ENCODE measurements at places on chromosomes 2 and 18.

DNA sequence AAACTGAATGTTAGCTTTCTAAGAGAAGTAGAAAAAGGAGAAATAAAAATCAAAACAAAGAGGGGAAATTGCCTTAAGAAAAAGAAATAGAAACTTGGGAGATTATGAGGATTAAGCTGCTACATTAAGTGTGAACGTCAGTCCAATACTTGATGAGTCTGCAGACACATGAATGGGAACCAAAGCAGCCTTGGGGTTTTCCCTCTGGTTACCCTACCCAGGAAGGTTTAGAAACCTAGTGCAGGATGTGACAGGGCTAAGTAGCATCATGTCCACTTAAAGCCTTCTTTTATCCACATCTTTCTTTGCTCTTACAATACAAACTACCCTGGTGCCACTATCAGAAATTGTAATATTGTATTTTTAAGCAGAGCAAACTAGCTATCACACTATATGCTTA, 22.3 kb downstream of the SLC35F5 start:
- no peak for DNase-seq

DNA sequence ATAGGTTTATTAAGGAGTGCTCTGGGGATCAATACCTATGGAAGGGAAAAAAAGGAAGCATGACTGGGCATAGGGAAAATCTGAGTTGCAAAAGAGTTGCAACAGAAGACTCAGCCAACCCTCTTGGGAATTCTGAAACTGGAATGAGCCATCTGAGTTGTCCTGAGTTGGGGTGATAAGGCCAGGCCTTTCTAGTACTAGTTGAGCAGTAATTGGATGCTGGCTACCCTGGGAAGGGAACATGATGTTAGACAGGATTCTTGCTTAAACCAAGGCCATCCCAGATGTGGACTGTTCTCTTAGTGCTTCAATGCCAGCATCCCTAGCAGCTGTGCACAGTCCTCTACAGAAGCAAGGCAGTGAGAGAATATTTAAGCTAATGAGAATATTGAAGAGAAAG, 348.8 kb upstream of the GULP1 start:
- DNase-seq: no peak

GRCh38 chr18:36441426-36442240, 144.1 kb downstream of the FHOD3 start:
- DNase-seq: no peak

GRCh38 chr2:239758279-239758877, 266.8 kb downstream of the NDUFA10 start:
- no peak for DNase-seq

- no peak for DNase-seq
Observed at GRCh38 chr2:73614997-73615396, 27.2 kb downstream of the NAT8 start.

DNA sequence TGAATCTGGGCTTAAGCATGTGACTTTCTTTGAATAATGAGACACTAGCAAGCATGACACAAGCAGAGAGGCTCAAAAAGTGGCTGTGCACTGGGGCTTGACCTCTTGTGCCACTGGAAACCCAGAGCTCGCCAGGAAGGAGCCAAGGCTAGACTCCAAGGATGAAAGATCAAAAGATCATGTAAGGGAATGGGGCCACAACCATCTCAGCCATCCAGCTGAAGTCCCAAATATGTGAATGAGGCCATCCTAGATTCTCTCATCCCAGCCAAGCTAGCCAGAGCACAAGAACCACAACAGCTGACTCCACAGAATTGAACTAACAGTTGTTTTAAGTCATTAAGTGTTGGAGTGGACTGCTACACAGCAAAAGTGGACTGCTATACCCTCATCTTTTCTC, 288.1 kb downstream of the CCDC178 start:
- DNase-seq: no peak

DNA sequence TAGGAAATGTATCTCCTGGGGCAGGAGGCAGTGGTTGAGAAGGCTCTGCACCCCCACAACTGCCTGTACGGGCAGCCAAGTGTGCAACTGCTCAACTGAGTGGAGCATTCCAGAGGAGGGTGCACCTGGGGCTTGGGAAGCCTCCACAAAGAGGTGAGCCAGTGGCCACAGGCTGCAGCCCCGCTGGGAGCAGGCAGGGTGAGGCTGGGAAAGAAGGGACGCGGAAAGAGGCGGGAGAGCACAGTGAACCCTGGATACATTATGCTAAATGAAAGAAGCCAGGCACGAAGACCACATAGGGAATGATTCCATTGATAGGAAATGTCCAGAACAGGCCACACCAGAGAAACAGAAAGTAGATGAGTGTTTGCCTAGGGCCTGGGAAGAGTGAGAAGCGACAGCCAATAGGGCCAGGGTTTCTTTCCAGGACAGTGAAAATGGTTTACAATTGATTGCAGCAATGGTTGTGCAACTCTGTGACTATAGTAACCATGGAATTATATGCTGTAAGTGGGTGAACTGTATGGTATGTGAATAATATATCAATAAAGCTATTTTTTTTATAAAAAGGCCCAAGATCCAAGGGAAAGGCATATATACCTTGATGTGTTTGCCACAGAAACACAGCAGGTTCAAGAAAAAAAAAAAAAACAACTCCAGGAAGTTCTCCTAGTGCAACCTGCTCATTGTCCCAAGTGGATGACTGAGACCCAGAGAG, 82.4 kb downstream of the DDX1 start:
- DNase-seq: no peak

GRCh38 chr18:11320986-11321385, 171.6 kb upstream of the PIEZO2 start:
- no peak for DNase-seq

- no peak for DNase-seq
Observed at GRCh38 chr2:136075476-136075875, 42.5 kb downstream of the CXCR4 start.

DNA sequence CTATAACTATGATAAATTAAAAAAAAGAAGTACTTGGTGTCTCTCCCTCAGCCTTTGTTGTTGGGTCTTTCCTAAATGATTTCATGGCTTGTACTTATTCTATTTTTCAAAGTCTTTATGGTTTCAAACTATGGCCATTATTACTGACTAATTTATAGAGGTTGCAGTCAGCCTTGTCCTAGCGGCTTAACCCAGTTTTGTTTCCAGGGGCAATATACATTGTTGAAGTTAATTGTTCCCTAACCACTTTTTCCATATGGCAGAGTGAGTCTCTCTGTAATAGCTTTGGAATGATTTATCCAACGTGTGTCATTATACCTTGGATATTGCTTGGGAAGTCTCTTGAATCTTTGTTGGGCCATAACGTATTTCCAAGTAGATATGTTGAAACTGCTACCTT, 408.8 kb downstream of the HRH4 start:
- no peak for DNase-seq

- DNase-seq: no peak
Observed at GRCh38 chr2:168064011-168064998, 183.1 kb downstream of the STK39 start.

- no peak for DNase-seq
Observed at GRCh38 chr2:234954551-234954992, 2.8 kb downstream of the SH3BP4 start.

DNA sequence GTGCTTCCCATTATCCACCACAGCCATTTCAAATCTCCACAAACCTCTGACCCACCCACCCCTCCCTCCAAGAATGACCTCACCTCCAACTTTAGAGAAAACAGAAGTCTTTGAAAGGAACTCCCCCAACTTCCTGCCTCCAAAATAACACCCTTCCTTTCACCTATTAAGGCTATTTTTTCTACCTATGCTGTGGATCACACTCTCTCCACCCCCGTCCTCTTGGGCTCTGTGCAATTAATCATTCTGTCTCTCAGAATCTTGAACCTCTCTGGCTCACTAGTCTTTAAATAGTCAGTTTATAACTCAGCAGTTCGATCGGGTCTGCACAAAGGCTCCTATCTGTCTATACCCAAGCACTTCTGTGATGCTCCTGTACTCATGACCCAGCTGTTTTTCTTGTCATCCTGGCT, 37.3 kb upstream of the XPO1 start:
- DNase-seq: no peak

DNA sequence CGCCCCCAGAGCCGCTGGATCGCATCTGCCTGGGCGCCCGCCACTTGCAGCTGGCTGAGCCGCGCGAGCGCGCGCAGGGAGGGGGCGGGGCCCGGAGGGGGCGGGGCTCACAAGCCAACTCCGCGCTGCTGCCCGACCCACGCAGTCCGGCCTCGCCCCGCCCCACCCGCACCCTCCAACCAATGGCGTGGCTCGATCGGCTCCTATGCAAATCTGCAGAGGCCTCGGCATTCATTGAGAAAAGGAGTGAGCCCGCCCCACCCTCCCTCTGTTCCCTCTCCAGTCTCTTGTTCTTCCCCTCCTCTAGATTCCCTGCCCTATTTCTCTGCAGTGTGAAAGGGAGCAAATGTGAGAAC, at the start of gene ALK:
Gene ALK, minus strand, starts transcription at position 27 of the 356 bp plus-strand sequence. CDS start 927 bp downstream, outside the sequence.
- DNase-seq: peak; percentile 13

DNA sequence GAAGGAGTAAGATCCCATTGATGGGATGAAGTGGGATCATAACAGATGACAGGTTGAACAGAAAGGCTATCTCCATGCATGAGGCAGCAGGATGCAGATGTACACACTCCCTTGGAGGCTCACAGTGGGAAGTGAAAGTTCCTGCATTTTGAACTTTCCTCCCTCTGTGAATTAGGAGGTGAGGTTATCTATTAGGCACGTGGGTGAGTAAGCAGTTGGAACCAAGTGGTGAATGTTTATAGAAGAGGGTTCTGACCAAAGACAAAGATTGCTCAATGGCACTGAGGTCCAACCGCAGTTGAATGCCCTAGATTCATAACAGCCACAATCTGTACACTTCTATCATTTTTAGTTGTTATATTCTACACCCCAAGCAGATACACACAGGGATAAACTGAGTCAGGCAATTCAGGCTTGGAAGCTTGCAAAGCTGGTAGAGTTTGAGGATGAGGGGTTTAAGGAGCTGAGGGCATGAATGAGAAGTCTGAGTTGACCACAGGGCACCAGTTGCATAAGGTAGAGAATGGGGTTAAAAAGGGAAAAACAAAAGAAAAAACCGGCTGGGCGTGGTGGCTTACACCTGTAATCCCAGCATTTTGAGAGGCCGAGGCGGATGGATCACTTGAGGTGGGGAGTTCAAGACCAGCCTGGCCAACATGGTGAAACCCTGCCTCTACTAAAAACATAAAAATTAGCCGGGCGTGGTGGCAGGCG, 7.1 kb upstream of the KCMF1 start:
- no peak for DNase-seq

DNA sequence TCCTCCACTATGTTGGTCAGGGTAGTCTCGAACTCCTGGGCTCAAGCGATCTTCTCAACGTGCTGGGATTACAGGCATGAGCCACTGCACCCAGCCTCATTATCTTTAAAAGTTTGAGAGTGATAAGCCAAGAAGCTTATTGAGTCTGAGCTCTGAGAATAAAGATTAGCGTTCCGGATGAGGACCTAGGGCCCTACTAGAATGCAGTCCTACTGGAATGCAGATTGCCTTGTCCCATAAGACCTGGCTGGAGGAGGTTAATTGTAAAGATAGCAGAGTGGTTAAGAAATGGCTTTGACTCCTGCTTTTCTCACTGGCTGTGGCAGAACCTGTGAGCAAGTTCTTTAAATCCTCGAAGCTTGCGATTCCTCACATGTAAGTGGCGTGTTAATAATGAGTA, 4.0 kb downstream of the VWA3B start:
- no peak for DNase-seq

GRCh38 chr2:48574353-48575287, 43.0 kb upstream of the GTF2A1L start:
- no peak for DNase-seq

- no peak for DNase-seq
Observed at GRCh38 chr2:165055082-165055851, 99.9 kb upstream of the SLC38A11 start.

- no peak for DNase-seq
Observed at GRCh38 chr2:19226871-19227270, 131.6 kb downstream of the OSR1 start.

- DNase-seq: no peak
Observed at GRCh38 chr2:220144411-220144810, 517.0 kb downstream of the SLC4A3 start.

DNA sequence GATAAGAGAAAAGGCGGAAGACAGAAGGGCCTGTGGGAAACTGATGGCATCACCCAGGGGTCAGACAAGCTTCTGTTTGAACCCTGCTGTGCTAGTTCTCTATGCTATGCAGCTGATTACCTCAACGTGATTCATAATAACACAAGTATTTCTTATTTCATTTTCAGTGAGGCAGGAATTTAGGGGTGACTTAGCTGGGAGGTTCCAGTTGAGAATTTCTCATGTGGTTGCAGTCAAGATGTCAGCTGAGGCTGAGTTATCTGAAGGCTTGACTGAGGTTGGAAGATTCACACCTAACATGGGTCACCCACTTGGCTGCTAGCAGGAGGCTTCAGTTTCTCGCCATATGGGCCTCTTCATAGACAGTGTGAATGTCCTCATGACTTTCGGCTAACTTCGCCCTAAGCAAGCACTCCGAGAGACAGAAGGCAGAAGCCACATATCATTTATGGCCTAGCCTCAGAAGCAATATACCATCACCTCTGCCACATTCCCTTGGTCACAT, 34.0 kb upstream of the TMEM131 start:
- DNase-seq: no peak

GRCh38 chr2:40548521-40548920, 96.6 kb upstream of the SLC8A1 start:
- no peak for DNase-seq

DNA sequence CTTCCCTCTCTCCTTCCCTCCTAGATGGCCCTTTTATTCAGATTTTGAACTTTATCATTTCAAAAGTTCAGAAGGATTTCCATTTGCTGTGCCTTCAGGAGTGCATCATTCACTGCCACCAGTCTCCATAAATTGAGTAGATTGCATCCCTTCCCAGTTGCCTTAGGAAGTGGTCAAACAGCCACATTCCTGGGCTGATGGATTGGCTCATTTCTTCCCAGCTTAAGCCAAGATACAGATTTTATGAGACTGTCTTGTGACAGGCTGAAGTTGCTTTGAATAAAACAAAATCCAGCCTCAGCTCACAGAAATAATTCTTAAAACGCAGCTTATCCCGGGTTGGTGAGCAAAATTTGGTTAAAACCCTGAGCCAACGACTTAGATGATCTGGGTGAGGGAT, 9.8 kb downstream of the NRP2 start:
- no peak for DNase-seq

GRCh38 chr18:63889626-63890025, 2.1 kb downstream of the SERPINB2 start:
- DNase-seq: no peak

- DNase-seq: no peak
Observed at GRCh38 chr2:200756618-200757321, 54.9 kb upstream of the BZW1 start.

DNA sequence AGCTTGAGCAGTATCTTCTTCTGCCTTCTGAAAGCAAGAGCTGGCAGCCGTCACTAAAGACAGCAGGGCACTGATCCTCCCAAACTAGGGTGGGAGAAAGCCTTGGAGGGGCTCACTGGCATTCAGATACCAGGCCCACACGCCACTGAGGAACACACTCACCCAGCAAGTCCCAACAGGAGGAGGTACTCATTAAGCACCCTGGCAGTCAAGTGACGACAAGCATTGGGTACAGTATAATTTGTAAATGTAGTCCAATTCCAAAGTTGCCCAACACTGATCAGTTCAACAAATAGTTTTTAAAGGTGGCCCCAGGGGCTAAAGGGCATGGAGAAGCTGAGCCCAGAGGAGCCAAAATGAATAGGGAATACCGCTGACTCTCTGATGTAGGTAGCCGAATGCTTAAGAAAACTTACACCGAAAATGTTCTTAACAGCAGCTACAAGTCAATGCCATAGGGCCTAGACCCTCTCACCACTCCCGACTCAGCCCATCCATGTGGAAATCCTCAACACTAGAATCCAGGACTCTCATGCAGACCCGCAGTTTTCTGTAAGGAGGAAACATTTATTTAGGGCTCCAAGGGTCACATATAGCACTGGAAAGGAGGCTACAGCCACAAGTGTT, 9.9 kb downstream of the LIMS2 start:
- no peak for DNase-seq

All from stimulated activated CD8-positive, alpha-beta memory T cell treated with anti-CD3 and anti-CD28 coated beads, Interleukin-7, amount 100 ng/mL, for 1 hour (primary cell).